ENCODE measurements at places on chromosomes 4 and X.

GRCh38 chrX:37905436-37906147 is 58.2 kb upstream of the DYNLT3 start:
- no peak for DNase-seq

- no peak for DNase-seq
Measured at GRCh38 chrX:121254336-121254735, 206.9 kb downstream of the GLUD2 start.

- DNase-seq = no peak
Measured at GRCh38 chrX:82775426-82775825, 732.7 kb upstream of the POU3F4 start.

- no peak for DNase-seq
Measured at GRCh38 chrX:857376-857775, 226.8 kb downstream of the SHOX start.

DNA sequence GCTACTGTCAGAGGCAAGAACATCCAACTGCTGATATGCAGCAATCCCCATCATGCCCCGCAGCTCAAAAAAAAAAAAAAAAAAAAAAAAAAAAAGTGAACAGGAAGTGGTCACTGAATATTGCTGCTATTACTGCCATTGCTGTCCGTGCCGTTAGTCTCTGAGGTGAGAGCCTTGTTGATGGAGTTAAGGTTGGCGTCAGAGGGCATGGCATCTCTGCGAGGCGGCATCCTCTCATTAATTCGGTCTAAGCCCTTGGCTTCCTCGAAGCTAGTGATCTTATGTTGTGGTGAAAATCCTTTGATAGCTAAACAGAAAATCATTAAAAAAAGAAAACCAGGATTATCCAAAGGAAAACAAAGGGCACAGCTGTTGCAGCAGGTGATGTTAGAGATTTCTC is 321.6 kb downstream of the PPP3CA start:
- DNase-seq = no peak
